ENCODE measurements at places on chromosomes 12 and 14.

- no peak for DNase-seq
Measured at GRCh38 chr14:57753821-57754220, 112.1 kb downstream of the SLC35F4 start.

GRCh38 chr12:17056546-17056945, 450.6 kb upstream of the LMO3 start:
- no peak for DNase-seq

GRCh38 chr12:108052260-108052659, 76.8 kb upstream of the WSCD2 start:
- DNase-seq = peak; percentile 1

GRCh38 chr12:8507596-8507995, 5.7 kb upstream of the CLEC4D start:
- no peak for DNase-seq
